ENCODE measurements at places on chromosomes 6 and 20.

DNA sequence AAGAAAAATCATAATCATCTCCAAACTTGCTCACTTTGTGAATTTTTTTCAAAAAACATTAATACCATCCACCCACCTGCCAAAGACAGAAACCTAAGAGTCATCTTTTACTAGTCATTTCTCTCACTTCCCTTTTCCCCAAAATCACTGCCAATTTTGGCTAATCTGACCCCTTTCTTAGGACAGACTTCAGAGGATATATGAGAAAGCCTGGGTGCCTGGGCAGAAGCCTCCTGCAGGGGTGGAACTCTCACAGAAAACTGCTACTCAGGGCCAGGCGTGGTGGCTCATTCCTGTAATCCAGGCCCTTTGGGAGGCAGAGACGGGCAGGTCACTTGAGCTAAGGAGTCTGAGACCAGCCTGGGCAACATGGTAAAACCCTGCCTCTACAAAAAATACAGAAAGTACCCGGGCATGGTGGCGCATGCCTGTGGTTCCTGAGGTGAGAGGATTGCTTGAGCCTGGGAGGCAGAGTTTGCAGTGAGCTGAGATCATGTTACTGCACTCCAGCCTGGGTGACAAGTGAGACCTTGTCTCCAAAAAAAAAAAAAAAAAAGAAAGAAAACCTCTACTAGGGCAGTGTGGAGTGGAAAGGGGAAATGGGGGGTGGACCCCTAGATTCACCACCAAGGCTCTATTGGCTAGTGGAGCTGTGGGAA, 3.8 kb downstream of the DEK start:
- peak; percentile 22 for DNase-seq

- DNase-seq = no peak
Measured at GRCh38 chr6:142458836-142459235, 157.0 kb downstream of the ADGRG6 start.

DNA sequence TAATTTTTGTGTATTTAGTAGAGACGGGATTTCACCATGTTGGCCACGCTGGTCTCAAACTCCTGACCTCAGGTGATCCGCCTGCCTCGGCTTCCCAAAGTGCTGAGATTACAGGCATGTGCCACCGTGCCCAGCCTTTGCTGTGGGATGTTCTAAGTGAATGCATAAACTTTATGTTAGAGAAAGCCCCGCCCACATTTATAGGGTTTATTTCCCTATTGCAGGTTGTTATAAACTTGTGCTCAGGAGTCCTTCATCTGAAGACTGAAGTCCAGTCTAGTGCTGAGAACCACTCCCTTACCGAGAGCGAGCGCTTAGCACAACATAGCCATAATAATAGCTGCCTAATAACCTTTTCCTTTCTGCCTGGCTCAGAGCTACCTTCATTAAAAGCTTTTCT, 75.4 kb upstream of the ZNF217 start:
- DNase-seq = no peak

- no peak for DNase-seq
Measured at GRCh38 chr20:48846516-48847492, 19.0 kb upstream of the PREX1 start.

DNA sequence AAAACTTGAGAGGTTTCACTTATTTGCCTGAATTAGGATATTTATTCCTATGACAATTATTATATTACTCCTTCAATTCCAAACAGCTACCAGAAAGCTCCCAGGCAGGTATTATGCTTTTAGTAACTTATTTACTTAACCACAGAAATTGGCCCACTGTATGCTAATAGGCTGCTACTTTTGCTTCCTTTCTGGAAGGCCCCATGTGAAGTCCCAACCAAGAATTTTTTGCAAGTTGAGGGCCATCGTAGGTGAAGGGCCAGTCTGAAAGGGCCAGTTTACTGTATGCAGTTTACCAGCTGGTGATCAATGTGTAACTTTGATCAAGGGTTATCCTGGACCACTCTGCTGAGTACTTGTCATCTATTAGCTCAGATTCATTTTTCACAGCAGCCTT, 45.0 kb downstream of the EDN1 start:
- DNase-seq = no peak

DNA sequence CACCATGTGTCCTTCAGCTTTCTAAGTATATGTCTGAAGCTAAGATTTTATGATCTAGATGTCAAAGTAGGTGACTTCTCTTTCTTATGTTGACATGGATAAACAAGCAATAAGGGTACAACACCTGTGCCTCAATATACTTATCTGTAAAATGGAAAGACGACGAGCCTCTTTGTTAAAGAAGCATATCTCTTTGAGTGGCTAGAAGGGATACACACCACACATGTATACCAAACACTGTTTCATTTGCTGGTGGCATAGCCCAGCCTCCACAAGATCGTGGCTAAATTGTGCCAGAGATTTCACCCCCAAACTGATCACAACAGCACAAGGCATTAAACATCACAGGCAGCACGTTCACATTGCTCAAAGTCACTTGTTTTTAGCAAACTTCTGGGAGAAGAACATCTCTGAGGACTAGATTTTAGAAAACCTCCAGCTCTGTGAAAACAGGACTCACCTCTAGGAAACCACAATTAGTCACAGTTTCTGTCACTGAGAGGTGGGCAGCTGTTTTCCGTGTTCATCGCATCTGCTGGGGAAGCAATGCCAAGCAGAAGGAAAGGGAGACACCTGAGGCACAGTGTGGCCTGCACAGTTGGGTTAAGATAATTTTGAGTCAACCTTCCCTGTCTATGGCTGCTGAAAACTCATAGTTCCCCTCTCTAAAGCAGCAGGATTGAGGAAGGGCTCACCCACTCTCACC, 263.0 kb upstream of the PLCB4 start:
- DNase-seq = no peak

DNA sequence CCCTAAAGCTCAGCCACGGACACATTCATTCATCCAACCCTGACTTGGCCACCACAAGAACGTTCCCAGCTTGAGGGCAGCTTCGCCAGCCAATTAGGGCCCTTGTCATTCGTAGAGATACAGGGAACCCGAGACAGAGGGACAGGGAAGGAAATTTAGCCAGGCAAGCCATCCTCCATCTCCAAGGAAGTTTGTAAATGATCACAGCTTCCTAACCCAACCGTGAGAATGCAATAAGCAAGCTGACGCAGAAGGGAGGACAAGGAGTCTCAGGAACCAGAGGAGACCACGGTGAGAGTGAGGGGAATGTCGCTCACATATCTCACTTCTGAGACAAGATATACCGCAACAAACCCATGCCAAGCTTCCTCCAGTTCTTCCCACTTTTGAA, 1.4 kb downstream of the TRAM2 start:
- no peak for DNase-seq

GRCh38 chr6:169292338-169293124, 38.9 kb upstream of the THBS2 start:
- no peak for DNase-seq

DNA sequence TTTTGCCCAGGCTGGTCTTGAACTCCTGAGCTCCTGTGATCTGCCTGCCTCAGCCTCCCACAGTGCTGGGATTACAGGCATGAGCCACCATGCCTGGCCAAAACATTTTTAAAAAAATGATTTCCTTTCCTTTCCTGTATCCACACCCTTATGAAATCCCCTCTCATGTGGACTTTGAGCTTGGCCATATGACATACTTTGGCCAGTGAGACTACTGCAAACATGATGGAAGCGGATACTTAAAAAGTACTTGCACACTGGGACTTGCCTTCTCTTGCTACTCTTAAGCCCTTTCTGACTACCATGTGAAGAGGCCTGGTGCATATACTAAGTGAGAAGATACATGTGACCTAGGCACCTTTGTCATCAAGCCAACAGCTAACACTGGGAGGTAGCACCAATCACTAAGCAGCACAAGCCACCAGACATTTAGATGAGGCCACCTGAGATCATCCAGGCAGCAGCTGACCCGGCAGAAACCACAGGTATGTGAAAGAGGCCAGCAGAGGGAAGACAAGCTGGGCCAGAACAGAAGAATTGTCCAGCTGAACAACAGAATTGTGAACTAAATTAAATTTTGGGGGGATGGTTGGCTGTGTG, 78.5 kb upstream of the HDAC2 start:
- DNase-seq = no peak

DNA sequence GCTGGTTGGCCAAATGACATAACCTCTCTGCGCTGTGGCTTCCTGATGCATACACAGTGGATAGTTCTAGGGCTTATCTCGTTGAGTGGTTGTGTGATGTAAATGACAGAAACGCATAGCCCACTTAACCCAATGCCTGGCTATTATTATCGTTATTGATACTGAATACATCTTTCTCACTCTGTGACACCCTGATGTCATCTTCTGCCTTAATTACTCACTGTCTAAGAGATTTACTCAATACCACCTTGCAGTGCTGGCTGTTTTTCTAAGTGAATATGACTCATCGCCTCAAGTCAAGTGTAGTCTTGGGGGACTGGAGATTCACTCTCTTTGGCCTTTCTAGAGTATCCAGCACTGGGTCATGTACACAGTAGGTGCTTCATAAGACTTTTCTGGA, 73.6 kb downstream of the NDUFAF5 start:
- no peak for DNase-seq

DNA sequence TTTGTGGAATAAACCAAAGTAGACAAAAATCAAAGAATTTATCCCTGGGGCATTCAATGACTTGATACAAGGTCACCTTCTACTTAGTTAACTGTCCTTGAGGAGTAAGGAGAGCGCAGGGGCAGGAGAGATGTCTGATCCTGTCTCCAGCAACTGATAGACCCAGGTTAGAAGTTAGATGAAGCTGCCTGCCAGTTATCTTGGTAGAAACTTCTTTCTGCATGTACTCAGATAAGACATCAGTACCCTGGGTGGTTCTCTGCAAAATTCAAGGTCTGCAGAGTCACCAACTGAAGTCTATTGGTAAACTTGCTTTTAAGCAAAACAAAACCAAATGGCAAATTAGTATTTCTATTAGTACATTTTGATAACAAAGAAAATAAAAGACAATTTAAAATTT, 2.7 kb downstream of the SGK1 start:
- DNase-seq = no peak

GRCh38 chr6:134721060-134721405, 228.9 kb downstream of the ALDH8A1 start:
- DNase-seq = no peak

- no peak for DNase-seq
Measured at GRCh38 chr20:34896086-34896621, 19.7 kb downstream of the ACSS2 start.

DNA sequence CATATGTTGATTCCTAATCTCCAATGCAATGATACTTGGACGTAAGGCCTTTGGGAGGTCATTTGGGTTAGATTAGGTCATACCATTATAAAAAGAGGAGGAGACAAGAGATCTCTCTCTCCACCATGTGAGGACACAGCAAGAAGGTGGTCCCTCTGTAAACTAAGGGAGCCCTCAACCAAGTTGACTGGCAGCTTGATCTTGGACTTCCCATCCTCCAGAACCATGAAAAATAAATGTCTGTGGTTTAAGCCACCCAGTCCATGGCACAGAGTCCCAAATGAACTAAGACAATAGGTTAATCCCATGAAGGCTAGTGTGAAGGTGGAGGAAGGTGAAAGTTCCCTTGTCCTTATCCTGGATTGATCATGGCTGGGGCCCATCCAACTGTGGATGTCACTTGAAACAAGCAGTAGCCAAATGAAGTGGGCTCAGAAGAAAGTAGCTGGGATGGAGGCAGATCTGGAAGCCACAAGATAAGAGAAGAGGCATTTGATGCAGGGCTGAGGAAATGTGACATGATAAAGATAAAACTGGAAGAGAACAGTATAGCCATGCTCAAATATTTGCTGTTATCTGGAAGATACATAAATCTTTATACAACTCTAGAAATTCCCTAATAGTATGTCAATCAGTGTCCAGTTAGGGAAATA, 99.9 kb downstream of the BANF2 start:
- DNase-seq = no peak

- no peak for DNase-seq
Measured at GRCh38 chr6:3442431-3443220, 14.2 kb downstream of the SLC22A23 start.

- no peak for DNase-seq
Measured at GRCh38 chr20:44756011-44756688, 10.5 kb downstream of the KCNK15 start.

DNA sequence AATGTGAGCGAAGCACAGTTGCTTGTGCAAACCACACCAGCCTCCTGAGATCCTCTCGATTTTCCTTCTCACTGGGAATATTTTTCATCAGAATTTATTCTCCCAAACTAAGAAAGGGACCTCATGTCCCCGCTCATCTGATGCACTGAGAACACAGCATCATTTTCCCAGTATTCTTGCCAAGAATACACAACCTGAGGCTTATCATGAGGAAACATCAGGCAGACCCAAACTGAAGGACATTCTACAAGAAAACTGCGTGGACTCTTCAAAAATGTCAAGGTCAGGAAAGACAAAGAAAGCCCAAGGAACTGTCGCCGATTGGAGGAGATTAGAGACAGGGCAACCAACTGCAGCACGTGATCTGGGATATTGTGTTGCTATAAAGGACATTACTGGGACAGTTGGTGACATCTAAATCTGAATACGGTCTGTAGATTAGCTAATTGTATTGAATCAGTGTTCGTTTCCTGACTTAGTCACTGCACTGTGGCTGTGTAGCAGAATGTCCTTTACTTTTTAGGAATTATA, 72.3 kb downstream of the SNX5 start:
- no peak for DNase-seq

- DNase-seq = no peak
Measured at GRCh38 chr6:33072508-33073100, 845 bp downstream of the HLA-DPA1 start.

DNA sequence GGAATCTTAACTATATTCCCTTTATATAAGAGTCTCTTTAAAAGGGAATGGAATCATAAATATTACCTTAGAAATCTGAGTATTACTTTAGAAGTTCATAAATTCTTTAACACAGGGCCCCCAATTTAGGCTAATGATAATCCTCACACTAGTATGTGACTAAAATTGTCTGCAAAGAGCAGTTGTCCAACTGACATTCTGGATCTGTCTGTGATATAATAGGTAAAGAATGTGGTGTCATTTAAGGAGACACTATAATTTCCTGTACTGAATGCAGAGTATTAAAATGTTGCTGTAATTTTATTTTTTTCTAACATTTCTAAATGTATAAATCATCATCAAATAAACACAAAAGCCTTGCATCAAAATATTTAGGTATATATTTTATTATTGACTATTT, 128.5 kb upstream of the DST start:
- no peak for DNase-seq

- DNase-seq = no peak
Measured at GRCh38 chr6:80336911-80337310, 230.4 kb downstream of the BCKDHB start.

GRCh38 chr6:87995461-87995860, 52.2 kb upstream of the SPACA1 start:
- no peak for DNase-seq

DNA sequence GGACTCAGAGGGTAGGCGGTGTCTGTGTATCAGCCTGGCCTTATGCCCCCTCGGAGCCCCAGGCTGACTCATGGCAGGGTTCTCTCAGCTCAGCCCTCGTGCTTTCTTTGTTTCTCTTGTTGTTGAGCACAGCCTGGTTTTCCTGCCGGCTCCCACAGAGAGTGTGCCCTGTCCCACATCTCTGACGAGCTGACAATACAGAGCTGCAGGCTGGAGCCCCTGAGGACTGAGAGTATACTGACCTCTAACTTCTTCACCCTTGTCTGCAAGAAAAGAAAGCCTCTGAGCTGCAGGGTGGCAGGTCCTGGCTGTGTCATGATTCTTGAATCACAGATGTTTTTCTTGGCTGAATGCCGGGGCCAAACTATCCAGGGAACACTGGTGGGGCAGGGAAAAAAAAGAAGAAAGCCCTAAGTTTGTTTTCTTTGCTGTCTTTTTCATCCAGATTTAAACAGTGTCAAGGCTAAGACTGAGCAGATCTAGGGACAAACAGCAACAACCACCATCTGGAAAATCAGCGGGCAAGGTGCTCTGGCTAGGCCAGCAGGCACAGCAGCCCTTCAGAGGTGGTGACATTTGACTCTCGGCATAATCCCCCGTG, 63.3 kb upstream of the ZNF133 start:
- no peak for DNase-seq

Data from CD4-positive, alpha-beta T cell treated with Interleukin-2 at 100 ng/mL for 4 hours (primary cell).